Smooth muscle cell of trachea (primary cell): ENCODE measurements at places on chromosomes 3 and 15. TPM values are rescaled to one million over a fixed set of nuclear protein-coding genes. Genes with fewer than 3 reads are reported as not detected.

ALDH1A3 gene
- total RNA-seq = 53.5 and 71.5 TPM in 2 replicates

RYK gene
- 95.1 and 98.6 TPM in 2 replicates for total RNA-seq

PRTG gene
- 1.6 and 1.7 TPM in 2 replicates for total RNA-seq

POLQ gene
- 0.99 and 6.0 TPM in 2 replicates for total RNA-seq

SUCNR1 gene
- total RNA-seq = under 0.01 TPM in 1 of 2 replicates, not detected in the other

PLA1A gene
- 0.33 TPM in 1 of 2 replicates, not detected in the other for total RNA-seq

KLF15 gene
- 3.2 and 4.1 TPM in 2 replicates for total RNA-seq

GOLGA6L7 gene
- not detected in 2 replicates for total RNA-seq

STRA6 gene
- total RNA-seq = 0.29 and 0.83 TPM in 2 replicates

LRRC31 gene
- not detected in 2 replicates for total RNA-seq
